ENCODE measurements at places on chromosomes 7 and 10.

- no peak for DNase-seq
These were observed 58.3 kb upstream of the PPP1R9A start for GRCh38 chr7:94848992-94849576.

- DNase-seq, result no peak
These were observed 11.7 kb upstream of the ZNF680 start for GRCh38 chr7:64574540-64575099.

- peak; percentile 10 for DNase-seq
These were observed 256.3 kb downstream of the OTUD1 start for GRCh38 chr10:23694921-23695824.

GRCh38 chr7:112143582-112143981 lies 62.6 kb downstream of the DOCK4 start:
- DNase-seq, result no peak

- no peak for DNase-seq
These were observed 29.8 kb downstream of the NDUFB2 start for GRCh38 chr7:140726281-140726680.

GRCh38 chr7:40765639-40766038 lies 630.8 kb downstream of the SUGCT start:
- DNase-seq, result no peak

GRCh38 chr7:44195889-44196288 lies 4.9 kb upstream of the YKT6 start:
- no peak for DNase-seq

DNA sequence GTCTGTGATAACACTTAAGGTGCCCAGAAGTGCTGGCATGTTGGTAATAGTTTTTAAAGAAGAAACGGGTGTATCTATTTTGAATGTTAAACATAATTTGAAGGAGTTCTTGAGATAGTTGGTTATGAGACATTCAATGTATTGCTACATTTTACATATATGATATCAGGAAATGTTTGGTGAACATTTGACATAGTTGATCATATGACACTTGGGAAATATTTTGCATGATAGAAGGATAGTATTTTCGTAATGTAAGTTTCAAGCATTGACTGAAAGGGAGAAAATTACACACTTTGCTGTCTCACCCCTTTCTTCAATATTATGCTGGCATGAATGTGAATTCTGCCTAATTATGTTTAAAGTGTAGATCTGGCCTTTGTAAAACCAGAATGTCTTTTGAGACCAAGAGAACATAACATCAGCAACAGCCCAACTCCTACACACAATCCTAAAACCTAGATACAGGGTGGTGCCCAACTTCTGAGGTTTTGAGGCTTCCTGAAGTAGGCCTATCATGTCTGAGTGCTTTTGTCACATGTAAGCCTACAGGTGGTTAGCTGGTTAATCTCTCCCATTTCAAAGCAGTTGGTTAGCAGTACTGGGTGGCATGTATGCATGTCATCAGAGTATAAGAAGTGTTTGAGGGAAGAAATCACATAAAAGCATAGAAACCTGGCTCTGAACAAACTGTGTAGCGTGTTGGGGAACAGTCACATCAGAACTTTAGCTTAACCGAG lies 2.1 kb downstream of the ADD3 start:
- no peak for DNase-seq

DNA sequence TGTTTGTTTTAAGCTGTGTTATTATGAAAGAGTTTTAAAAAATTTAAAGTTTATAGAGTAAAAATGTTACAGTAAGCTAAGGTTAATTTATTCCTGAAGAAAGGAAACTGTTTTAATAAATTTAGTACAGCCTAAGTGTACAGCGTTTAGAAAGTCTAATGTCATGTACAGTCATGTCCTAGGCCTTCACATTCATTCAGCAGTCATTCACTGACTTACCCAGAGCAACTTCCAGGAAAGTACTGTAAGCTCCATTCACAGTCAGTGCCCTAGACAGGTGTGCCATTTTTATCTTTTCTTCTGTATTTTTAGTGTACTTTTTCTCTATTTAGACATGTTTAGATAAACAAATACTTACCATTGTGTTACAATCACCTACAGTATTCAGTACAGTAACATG lies 126.8 kb downstream of the TPK1 start:
- DNase-seq, result no peak

GRCh38 chr10:99008054-99008453 lies 227.6 kb downstream of the HPSE2 start:
- no peak for DNase-seq

DNA sequence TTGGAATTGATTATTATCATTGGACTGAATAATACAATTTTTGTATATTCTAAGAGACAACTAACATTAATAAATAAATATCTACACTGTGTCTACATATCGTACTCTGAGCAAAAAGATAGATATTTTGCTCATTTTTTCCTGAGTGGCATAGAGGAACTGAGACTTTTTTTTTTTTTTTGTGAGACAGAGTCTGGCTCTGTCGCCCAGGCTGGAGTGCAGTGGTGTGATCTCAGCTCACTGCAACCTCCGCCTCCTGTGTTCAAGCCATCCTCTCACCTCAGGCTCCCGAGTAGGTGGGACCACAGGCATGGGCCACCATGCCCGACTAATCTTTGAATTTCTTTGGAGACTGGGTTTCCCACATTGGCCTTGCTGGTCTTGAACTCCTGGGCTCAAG lies 14.0 kb downstream of the KMT2E start:
- no peak for DNase-seq

DNA sequence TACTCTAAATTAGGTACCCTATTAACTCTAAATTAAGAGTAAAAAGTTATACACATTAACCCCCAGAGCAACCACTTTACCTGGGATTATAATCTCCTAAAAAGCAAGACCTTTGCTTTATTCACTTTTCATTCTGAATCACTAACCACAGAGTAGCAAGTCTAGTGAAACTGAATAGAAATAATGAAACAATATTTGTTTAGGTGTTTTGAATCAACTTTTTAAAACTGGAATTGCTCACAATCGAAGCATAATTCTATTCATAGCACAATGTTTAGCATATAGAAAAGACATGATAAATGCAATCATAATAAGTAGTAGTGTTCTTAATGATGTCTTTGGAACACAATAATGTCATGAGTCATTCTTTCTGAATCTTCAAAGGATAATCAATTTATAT lies 37.0 kb upstream of the CASD1 start:
- DNase-seq, result no peak

GRCh38 chr10:88974012-88974411 lies 16.6 kb upstream of the FAS start:
- no peak for DNase-seq

- no peak for DNase-seq
These were observed 234.4 kb upstream of the IMMP2L start for GRCh38 chr7:111796671-111797070.

GRCh38 chr7:7830122-7830878 lies 111.9 kb upstream of the RPA3 start:
- DNase-seq, result no peak

DNA sequence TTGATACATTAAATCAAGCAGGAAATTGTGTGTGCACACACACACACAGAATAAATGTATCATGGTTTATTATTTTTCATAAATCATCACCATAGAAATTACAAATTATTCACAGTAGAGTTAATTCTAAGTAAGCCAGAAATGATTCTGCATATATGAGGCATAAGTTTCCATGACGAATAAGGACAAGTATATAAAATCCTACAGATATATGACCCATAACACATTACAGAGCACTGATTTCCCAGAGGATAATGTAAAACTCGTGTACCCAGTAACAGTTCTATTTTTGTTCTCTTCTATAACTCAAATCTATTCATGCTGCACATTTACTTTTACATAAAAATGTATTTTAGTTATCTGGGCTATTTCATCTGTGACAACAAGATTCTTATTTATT lies 169.7 kb downstream of the LRRTM3 start:
- DNase-seq, result no peak

- DNase-seq, result no peak
These were observed 7.2 kb downstream of the NET1 start for GRCh38 chr10:5419466-5420094.

- DNase-seq, result peak; percentile 72
These were observed 620.4 kb downstream of the GALNT17 start for GRCh38 chr7:71752171-71752935.

GRCh38 chr10:86106616-86107015 lies 260.0 kb downstream of the GRID1 start:
- no peak for DNase-seq

GRCh38 chr7:148547951-148548350 lies 42.6 kb upstream of the C7orf33 start:
- no peak for DNase-seq

- no peak for DNase-seq
These were observed 62.9 kb downstream of the MGAM2 start for GRCh38 chr7:142174441-142174840.

DNA sequence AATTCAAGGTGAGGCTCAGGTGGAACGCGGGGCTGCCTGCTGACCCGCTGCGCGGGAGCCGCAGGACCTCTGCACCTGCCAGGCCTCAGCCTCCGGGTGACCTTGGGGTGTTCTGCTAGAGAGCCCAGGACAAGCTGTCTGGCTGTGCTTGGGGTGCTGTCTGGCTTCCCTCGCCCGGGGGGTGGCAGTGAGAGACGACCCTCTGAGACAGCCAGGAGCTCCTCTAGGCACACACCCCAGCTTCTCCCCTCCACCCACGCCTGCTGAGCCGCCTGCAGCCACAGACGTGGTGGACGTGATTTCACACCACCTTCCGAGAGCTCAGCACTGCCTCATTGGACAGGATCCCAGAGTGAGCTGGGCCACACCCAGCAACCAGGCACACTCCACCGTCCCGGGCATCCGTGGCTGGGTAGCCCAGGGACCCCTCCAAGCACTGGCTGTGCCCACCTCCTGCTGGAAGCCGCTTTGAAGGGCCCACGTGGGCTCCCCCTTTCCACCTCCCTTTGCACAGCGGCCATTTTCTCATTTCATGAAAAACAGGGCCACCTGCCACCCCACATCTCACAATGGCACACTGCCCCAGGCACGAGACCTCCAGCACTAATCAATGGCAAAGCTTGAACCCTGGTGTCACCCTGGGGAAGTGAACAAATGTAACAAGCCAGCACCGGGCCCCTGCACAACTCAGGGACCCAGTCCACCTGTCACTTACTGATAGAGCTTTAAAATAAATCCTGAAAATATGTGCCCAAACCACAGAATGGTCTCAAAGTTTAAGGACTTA lies 35.0 kb downstream of the ZFAND2A start:
- DNase-seq, result no peak

GRCh38 chr10:71711052-71711623 lies 8.4 kb downstream of the C10orf105 start:
- DNase-seq, result no peak

DNA sequence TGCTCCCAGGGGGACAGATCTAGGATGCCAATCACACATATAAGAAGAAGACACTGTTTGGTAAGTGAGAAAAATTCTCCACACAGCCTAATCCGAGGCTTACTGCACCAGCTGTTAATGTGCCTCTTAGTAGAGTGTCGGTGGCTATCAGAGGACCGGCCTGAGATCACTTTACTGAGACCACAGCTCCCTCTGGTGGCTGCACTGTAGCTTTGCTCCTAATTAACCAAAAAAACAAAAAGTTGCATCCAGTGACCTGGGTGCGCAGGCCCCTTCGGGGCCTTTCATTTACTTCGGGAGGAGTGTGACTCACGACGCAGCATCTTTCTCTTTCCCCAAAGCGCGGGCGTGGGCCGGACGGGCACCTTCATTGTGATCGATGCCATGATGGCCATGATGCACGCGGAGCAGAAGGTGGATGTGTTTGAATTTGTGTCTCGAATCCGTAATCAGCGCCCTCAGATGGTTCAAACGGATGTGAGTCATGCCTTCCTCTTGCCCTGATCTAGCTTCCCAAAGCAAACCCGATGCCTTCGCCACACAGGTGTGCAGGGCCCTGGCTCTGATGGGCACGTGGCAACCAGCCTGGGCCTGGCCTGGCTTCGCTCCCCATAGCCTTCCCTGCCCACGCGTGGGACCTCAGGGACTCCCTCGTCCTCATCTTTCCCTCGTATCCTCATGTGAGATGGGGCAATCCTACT lies 56.7 kb downstream of the MKI67 start:
- DNase-seq, result peak; percentile 84

- DNase-seq, result no peak
These were observed 80.6 kb upstream of the NAMPT start for GRCh38 chr7:106365252-106366005.

DNA sequence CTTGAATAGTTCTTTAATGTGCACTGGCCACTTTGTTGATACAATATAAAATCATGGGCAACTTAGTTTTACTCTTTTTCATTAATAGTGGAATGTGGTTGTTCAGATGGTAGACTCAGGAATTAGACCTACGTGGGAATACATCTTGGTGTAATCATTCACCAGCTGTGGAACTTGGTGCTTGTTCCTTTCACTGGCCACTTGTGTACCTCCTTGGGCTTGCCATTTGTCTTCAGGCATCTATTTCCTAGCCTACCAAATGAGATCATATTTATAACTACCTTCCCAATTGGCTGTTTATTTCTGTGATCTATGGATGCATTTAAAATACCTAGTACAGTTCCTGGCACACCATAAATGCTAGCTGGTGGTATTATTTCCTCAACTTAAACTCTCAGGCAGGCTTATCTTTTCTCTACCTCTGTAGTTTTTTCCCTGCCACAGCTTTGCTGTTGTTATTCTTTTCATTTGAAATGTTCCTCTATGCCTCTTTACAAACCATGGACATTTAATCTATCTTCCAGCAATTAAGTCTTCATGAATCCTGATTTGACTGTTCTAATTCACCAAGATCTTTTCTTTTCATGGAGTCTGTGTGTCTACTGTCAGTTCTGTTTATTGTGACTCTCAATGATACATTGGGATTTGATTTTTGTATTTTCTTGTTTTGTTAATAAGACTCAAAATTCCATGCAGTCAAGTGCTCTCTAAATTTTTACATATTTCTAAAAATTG lies 113.0 kb downstream of the ADAM22 start:
- no peak for DNase-seq

- DNase-seq, result peak; percentile 61
These were observed 18.3 kb upstream of the HBP1 start for GRCh38 chr7:107150375-107151073.

- no peak for DNase-seq
These were observed 71.8 kb upstream of the LRRN3 start for GRCh38 chr7:111018960-111019736.

DNA sequence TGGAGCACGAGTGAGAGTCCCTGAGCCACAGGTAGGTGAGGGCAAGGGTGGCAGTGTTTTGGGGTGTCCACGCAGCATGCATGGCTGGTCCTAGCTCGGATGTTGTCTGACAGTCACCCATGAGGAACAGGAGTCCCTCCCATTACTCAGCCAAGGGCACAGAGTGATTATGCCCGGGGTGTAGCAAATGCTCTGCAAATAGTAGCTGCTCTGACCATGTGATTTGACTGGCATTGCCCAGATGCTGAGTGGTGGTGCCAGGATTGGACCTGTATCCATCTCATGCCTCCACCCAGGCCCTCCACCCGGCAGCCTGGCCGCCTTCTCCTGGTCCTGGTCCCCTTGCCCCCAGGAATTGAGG lies 150.8 kb downstream of the GRK5 start:
- no peak for DNase-seq

DNA sequence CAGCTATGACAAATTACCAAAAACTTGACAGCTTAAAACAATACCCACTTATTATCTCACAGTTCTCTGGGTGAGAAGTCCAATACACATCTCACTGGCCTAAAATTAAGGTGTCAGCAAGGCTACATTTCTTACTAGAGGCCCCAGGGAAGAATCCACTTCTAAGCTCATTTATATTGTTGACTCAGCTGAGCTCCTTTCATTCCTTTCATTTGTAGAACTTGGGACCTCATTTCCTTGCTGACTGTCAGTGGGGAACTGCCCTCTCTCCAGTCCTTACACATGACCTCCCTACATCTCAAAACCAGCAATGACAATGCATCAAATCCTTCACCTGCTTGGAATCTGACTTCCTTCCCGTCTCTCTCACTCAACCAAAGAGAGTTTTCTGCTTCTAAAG lies 240.3 kb downstream of the IPMK start:
- no peak for DNase-seq

GRCh38 chr7:81770728-81771223 lies 929 bp upstream of the HGF start:
- DNase-seq, result no peak
